ENCODE measurements at places on chromosomes 1 and 21.

DNA sequence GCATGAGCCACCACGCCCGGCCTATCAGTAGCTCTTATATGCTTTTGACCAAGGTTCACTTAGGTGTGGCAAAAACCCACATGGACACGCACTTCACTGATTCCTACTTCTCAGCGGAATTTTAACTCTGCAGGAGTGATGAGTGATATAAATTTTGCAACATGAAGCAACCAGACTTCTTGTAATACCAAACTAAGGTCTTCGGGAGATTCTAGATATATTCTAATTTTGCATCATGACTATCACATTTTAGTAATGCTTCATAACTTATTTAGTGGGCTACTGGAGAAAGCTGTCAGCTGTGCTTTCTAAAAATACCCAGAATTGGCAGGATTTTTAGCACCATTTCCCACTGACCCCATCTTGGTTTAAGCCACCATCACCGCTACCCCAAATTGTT is 27.8 kb downstream of the RHCE start:
- no peak for DNase-seq

DNA sequence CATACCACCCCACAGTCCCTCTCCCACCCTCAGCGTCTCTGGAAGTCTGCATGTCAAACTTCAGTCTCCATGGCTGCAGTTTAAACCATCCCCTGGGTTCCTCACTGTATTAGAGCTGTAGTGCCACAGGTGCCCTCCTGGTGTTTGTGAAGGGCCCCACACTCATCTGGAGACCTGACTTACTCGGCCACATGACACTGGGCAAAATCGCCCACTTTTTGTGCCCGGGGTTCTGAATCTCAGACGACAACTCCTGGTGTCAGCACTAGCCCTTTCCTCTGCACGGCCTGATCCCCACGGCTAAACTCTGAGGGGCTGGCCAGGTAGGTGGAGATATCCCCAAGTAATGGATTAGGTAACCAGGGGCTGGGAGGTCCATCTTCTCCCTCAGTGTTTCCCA is 6.5 kb downstream of the INKA2 start:
- DNase-seq, result no peak

GRCh38 chr1:100433563-100433962 is 81.3 kb downstream of the CDC14A start:
- DNase-seq, result no peak

DNA sequence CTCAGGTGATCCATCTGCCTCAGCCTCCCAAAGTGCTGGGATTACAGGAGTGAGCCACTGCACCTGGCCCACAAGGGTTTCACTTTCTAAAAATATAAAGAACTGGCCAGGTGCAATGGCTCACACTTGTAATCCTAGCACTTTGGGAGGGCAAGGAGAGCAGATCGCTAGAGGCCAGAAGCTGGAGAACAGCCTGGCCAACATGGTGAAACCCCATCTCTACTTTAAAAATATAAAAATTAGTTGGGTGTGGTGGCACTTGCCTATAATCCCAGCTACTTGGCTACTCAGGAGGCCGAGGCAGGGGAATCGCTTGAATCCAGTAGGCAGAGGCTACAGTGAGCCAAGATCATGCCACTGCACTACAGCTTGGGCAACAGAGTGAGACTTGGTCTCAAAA is 25.7 kb downstream of the MRPL39 start:
- no peak for DNase-seq

- DNase-seq, result peak; percentile 63
These were observed 14.3 kb upstream of the GPR52 start for GRCh38 chr1:174433451-174433850.

- no peak for DNase-seq
These were observed 300.8 kb downstream of the RRAGC start for GRCh38 chr1:38558500-38559445.

DNA sequence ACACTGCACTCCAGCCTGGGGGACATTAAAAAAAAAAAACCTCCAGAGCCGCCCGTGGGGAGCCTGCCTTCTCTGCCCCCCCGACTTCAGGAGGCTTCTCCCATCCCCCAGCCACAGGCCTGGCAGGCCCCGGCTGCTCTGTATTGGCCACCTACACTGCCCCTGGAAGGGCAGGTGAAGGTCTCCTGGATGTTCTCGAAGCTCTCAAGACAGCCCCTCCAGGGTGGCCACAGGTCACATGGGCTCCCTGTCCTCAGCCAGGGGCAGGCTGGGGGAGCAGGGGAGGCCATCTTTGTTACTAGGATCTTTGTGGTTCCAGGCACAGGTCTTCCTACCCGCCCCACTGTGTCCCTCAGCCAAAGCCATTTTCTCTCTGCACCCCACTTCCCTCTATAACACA is 32.8 kb downstream of the PADI6 start:
- no peak for DNase-seq

DNA sequence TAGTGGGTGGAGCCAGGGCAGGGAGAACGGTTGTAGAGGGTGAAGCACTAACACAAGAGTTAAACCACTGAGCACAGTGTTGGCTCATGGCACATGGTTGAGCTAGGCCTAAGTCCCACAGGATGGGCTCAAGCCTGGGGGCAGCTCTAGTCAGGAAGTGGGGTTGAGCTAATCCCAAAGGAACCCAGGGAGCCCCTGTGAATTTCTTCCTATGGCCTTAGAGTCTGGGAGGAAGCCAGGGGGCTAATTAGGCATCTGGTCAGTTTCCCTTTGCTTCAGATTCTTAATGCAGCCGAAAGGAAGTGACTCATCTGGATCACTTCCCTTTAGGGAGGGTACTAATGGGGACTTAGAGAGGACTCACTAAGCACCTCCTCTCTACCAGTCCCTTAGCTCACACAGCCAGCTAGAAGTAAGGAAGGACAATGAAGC is 10.1 kb downstream of the CFAP45 start:
- DNase-seq, result peak; percentile 99

- DNase-seq, result peak; percentile 75
These were observed 285.3 kb downstream of the CAMTA1 start for GRCh38 chr1:7070389-7071029.

- peak; percentile 13 for DNase-seq
These were observed 200.8 kb upstream of the DPYD start for GRCh38 chr1:98121646-98122045.
